ENCODE measurements at places on chromosomes 7 and 10. TPM values are rescaled to one million over a fixed set of nuclear protein-coding genes. Genes with fewer than 3 reads are reported as not detected.

GRCh38 chr7:91228927-91229558, 35.2 kb upstream of the FZD1 start:
- DNase-seq = no peak

- DNase-seq = no peak
Observed at GRCh38 chr10:62744136-62744535, 60.4 kb upstream of the ADO start.

GRCh38 chr7:47301105-47301477, 280.8 kb downstream of the TNS3 start:
- no peak for DNase-seq

GRCh38 chr10:20623546-20623945, 273.6 kb downstream of the NEBL start:
- no peak for DNase-seq

GRCh38 chr7:114924038-114924712, 2.3 kb downstream of the MDFIC start:
- DNase-seq = no peak

GRCh38 chr10:58268454-58268945, 462 bp upstream of the CISD1 start:
- peak; percentile 36 for DNase-seq

DNA sequence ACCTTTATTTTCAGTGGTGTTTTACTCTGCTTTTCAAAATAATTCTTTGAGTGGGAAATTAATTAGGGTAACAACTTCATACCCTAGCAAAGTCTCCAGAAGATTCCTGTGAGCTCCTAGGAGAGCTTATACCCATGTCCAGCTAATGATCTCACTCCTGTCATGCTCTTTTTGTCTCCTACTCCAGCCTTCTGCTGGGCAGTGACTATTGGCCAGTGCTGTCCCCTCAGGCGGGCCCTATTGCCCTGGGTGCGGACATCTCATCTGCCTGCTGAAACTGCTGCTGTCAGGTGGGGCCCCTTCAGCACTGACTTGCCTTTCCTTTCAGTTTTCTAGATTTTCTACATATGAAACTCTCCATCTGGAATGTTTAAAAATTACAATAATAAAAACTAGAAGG, 80.3 kb downstream of the EBLN1 start:
- no peak for DNase-seq

DNA sequence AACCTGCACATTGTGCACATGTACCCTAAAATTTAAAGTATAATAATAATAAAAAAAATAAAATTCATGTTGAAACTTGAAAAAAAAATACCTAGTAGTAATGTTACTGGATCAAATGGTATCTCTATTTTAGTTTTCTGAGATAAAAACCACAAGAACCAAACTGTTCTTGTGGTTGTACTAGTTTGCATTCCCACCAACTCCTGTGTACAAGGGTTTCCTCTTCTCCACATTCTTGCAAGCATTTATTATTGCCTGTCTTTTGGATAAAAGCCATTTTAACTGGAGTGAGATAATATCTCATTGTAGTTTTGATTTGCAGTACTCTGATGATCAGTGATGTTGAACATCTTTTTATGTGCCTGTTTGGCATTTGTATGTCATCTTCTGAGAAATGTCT, 177.7 kb downstream of the KIF20B start:
- no peak for DNase-seq

The TET1 gene
- 0.53 TPM for polyA plus RNA-seq

DNA sequence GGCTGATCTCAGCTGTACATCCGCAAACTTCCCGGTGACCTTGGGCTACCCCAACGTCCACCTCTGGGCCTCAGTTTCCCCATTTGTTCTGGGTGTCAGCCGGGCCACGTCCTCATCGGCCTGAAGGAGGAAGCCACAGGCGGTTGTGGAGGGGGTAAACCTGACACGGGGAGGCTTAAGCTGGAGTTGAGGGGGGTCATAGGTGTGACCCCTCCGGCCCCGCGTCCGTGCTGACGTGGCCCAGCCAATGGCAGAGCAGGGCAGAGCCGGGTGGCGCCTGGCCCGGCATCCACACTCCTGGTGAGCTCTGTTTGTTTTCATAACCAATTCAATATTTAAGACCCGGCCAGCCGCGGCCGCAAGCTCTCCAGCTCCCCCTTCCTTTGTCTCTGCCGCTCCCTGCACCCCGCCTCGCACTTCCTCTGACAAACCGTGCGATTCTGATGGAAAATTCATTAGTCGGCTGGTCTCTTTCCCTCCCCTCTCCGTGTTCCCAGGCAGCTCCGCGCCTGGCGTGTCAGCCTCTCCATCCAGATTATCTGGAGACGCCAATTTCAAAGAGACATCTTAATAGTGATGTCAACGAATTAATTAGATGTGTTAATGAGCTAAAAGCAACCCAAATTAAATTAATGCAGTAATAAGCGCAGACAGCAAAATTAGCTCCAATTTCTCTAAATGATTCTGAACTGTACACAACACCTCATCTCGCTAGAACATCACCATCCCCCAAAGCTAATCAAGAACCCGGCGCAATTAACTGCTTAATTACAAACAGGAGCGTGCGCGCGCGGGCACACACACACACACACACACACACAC, 55.4 kb downstream of the MICALL2 start:
- DNase-seq = peak; percentile 28

The OR13A1 gene
- polyA plus RNA-seq = 0.32 TPM

DNA sequence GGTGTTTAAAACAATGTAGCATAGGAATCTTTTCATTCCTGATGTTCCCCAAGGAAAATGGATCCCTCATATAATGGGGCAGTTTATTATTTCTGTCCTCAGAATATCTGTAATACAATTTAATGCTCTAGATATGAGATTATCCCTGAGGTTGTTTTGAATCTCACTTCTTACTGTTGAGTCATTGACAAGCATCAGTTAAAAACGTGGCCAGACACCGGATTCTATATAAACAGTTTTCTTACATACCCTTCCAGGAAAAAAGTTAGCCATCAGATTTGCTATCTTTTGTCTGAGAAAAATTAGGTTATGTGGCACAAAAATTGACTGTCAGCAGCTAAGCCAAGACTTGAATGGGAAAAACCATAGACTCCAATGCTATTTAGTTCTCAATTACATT, 539.8 kb upstream of the CELF2 start:
- DNase-seq = no peak
